ENCODE measurements at places on chromosomes 7 and 10. TPM values are rescaled to one million over a fixed set of nuclear protein-coding genes. Genes with fewer than 3 reads are reported as not detected.

Gene DDC
- 0.48 TPM for total RNA-seq

Gene ADAM8
- 1.3 TPM for total RNA-seq

Gene OR6B1
- total RNA-seq = not detected

Gene PI4K2A
- total RNA-seq = 19.6 TPM

Gene SSC4D
- 25.5 TPM for total RNA-seq

Gene GDF2
- total RNA-seq = not detected

Gene CNTNAP2
- total RNA-seq = 109 TPM

Gene DNA2
- total RNA-seq = 48.0 TPM

Gene INA
- 25.0 TPM for total RNA-seq

Gene CNPY1
- 2.4 TPM for total RNA-seq

Gene APBB1IP
- not detected for total RNA-seq

Gene WDR86
- 40.6 TPM for total RNA-seq

Gene PRKCQ
- total RNA-seq = 12.7 TPM

Gene ASAH2B
- total RNA-seq = 3.4 TPM

Gene DLX5
- total RNA-seq = not detected

Gene FFAR4
- total RNA-seq = not detected

Gene NME8
- total RNA-seq = 2.7 TPM

Gene PHTF2
- total RNA-seq = 17.3 TPM

Gene LIPF
- total RNA-seq = not detected

- DNase-seq = peak; percentile 78
Measured at GRCh38 chr7:51160990-51161615, 155.5 kb downstream of the COBL start.

- DNase-seq = no peak
Measured at GRCh38 chr7:42621543-42622219, 290.2 kb downstream of the C7orf25 start.

DNA sequence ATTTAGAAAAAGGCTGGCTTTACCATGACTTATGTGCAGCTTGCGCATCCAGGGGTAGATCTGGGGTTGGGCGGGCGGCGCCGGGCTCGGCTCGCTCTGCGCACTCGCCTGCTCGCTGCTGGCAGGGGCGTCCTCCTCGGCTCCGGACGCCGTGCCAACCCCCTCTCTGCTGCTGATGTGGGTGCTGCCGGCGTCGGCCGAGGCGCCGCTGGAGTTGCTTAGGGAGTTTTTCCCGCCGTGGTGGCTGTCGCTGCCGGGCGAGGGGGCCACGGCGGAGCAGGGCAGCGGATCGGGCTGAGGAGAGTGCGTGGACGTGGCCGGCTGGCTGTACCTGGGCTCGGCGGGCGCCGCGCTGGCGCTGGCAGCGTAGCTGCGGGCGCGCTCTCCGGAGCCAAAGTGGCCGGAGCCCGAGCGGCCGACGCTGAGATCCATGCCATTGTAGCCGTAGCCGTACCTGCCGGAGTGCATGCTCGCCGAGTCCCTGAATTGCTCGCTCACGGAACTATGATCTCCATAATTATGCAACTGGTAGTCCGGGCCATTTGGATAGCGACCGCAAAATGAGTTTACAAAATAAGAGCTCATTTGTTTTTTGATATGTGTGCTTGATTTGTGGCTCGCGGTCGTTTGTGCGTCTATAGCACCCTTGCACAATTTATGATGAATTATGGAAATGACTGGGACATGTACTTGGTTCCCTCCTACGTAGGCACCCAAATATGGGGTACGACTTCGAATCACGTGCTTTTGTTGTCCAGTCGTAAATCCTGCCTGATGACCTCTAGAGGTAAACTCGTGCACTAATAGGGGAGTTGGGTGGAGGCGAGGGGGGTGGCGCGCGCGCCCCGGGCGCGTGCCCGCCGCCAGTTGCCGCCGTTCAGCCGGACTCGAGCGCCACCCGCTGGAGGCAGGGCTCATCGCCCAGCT, at the start of gene HOXA5:
Gene HOXA5 (minus strand): TSS at position 659 of the 927 bp plus-strand sequence. CDS start 74 bp downstream, at position 585.
- DNase-seq = peak; percentile 98

- no peak for DNase-seq
Measured at GRCh38 chr10:12829831-12830390, 171.6 kb downstream of the CCDC3 start.

DNA sequence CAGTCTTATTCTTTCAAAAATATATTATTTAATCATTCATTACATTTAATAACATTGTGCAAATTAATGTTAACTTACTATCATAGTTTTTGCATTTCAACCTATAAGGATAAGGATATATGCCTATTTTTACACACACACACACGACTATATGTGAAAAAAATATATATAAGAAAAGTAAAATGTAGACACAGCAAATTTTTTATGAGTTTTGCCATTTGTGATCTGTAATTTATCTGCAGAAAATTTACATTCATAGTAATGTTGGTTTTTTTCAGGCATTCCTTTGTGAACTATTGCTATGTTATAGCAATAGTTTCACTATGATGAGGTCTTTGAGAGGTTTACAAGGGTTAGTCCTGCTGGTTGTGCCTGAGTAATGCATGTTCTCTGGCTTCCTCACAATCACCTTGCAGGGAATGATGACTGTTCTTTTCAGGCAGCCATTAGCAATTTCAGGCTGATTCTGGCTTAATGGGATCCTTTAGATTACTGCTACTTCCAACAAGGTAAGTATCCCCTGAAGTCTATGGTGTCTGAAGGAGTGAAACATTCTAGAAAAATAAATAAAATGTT, 183.7 kb upstream of the CDK1 start:
- no peak for DNase-seq

- no peak for DNase-seq
Measured at GRCh38 chr10:79488870-79489269, 23.5 kb upstream of the EIF5AL1 start.

GRCh38 chr7:46485481-46486065, 564.5 kb upstream of the IGFBP3 start:
- no peak for DNase-seq

- DNase-seq = peak; percentile 22
Measured at GRCh38 chr7:97697396-97697795, 34.5 kb upstream of the TAC1 start.

- no peak for DNase-seq
Measured at GRCh38 chr7:11584406-11585031, 247.5 kb downstream of the THSD7A start.

GRCh38 chr7:74365322-74366022, 76.3 kb downstream of the CLIP2 start:
- DNase-seq = peak; percentile 100

DNA sequence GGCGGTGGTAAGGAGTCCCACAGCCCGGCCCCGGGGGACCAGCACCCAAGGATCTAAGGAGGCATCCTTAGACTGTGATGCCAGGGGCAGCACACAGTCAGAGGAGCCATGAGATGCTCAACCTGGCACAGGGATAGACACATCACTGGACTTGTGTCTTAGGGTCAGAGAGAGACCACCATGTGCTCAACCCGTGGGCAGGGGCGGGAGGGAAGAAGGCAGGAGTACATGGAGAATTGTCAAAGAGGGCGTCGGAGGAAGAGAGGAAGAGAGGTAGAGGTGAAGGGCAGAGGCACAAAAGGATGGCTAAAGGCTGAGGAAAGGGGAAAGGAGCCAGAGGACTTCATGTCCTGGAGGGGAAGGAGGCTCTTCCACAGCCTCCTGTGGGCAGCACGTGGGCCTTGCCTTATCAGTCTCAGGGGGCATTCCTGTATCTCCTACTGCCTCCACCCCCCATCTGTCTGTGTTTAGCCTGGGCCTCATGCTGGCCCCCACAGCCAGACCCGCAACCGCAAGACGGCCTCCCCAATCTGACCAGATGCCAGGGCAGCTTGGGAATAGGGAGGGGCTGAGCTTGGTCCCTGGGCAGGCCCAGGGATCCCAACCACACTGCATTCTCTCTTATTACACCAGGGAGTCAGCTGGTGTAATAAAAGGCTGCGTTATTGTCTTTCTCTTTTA, 2.2 kb downstream of the ADCY1 start:
- peak; percentile 45 for DNase-seq

DNA sequence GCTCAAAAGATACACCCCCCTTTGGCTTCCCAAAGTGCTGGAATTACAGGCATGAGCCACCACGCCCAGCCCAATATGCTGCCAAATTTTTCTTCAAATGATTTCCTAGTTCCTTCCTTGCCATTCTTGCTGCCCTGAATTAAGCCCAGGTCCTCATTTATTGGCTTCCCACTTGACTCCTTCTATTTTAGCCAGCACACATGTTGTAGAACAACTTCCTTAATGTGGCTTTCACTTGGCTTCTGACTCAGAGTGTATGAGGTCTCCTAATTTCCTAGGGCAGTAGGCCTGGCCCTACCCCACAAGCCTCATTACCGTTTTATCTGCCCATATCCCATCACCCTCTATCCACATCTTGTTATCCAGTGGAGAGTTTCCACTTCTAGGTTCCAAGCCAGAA, 21.8 kb upstream of the HIPK2 start:
- no peak for DNase-seq

DNA sequence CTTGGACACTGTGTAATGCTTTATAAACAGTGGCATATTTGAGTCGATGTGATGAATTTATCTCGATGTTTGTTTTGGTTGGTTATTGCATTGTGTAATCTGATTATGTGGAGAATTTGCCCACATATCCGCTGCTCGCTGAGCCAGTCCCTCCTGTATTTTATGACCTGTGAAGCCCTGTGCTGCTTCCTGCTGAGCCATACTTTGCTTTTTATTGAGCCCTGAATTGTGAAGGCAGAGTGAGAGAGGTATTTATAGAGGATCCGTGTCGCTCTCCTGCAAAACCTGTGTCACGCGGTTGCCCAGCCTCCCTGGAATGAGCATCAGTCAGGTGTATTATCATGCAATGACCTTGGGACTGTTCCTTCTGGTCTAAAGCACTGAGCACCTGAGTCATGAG, 253.7 kb downstream of the ARHGAP21 start:
- no peak for DNase-seq

GRCh38 chr10:124522131-124522932, 60.7 kb downstream of the LHPP start:
- DNase-seq = peak; percentile 55

- no peak for DNase-seq
Measured at GRCh38 chr10:103829838-103830465, 25.4 kb downstream of the SH3PXD2A start.

DNA sequence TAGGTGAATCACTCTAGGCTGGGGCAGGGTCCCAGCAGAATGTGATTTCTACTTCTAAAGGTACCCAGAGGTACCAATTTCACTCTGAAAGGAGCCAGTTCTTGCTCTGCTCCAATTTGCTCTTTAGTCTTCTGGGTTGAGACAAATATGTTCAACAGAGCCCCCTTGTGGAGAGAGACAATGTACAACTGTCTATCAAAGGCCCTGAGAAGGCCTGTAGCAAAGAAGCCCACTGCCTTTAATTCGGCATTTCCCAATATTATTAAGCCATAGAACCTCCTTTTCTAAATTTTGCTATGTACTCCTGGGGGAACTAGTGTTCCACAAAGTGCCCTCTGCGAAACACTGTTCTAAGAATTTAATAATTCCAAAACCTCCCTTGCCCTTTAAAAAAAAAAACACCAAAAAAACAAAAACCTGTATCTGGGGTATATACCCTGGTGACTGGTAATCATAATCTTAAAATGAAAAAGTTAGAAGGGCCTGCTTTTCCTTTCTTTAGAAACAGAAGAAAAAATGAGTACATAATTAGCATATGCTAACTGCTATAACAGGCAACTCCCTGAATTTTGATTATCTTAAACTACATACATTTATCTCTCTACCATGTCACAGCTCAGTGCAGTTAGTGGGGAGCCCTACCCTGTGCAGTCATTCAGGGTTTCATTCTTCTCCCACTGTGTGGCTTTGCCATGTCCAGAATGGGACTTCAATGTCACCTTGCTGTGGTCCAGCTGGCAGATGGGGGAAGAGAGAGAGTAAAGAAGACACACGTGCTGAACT, 160.9 kb upstream of the BMPER start:
- peak; percentile 52 for DNase-seq

- no peak for DNase-seq
Measured at GRCh38 chr7:22587322-22587721, 87.3 kb upstream of the STEAP1B start.

- peak; percentile 43 for DNase-seq
Measured at GRCh38 chr10:122368502-122369254, 5.8 kb upstream of the PLEKHA1 start.

DNA sequence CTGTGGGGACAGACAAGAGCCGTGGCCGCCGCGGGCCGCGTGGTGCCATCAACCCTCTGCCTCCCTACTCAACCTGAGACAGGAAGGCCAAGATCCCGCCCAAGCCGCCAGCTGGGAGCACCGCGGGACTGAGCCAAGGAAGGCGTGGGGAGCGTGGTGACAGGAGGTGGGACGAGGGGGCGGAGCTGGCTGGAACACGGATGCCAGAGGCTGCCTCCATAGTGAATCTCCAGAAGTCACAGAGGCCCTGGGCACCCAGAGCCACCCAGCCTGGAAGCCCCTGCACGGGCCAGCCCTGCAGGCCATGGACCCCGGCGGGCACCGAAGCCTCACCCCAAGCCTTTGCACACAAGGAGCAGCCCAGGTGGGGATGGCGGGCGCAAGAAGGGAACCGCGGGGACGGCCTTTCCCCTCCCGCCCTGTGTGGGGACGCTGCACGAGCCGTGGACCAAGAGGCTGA, 18.1 kb upstream of the DPYSL4 start:
- no peak for DNase-seq

DNA sequence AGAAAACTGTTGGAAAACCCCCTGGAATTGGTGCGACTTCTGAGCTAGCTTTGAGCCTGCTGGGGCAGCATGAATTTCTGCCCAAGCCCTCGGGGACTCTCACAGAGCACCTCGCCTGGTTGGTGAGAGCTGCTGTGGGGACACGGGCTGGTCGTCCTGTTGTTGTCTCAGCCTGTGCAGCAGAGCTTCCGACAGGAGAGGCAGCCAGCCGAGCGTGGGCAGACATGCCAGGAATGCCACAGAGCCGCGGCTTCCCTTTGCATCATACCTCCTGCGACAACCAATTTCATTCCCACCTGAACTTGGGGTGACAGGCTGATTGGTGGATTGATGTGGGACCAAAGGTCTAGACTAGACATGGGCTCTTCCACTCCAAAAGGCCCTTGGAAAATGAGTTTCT, 60.2 kb upstream of the NRBF2 start:
- DNase-seq = no peak

- DNase-seq = peak; percentile 77
Measured at GRCh38 chr7:93044147-93044810, 73.5 kb downstream of the SAMD9 start.

- no peak for DNase-seq
Measured at GRCh38 chr10:33804584-33804983, 470.1 kb upstream of the NRP1 start.

- no peak for DNase-seq
Measured at GRCh38 chr10:30386801-30387588, 37.9 kb upstream of the MTPAP start.

- DNase-seq = no peak
Measured at GRCh38 chr7:140828741-140829140, 96.0 kb downstream of the BRAF start.

GRCh38 chr7:48811071-48811470, 113.3 kb upstream of the CDC14C start:
- DNase-seq = no peak

GRCh38 chr10:30978843-30979242, 52.8 kb downstream of the ZNF438 start:
- no peak for DNase-seq

DNA sequence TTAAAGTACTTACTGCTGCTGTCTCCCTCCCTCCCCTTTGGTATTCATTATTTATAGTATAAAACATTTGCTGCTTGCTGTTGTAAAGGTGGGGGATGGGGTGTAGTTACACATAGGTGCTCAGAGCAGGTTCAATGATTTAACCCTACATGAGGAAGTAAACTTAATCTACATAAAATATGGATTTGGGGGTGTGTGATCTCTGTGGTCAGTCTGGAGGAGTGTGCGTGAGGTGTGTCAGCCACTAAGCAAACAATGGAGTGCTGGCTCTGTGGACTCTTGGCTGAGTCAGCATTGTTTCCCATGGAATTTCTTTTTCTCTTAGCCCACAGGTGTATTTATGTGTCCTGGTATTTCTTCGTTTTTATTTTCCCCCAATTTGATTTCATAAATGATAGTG, 133.9 kb downstream of the AUTS2 start:
- DNase-seq = no peak
